IMR-90 (cell line): ENCODE measurements at places on chromosomes 6 and 20.

DNA sequence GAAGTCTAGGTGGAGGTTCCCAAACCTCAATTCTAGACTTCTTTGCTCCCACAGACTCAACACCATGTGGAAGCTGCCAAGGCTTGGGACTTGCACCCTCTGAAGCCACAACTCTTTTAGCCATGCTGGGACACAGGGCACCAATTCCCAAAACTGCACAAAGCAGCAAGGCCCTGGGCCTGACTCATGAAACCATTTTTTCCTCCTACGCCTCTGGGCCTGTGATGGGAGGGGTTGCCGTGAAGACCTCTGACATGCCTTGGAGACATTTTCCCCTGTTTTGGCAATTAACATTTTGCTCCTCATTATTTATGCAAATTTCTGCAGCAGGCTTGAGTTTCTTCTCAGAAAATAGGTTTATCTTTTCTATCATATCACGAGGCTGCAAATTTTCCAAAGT lies 355.4 kb upstream of the RUNX2 start:
- no peaks in the 10 kb centered on the region for H3K4me1 ChIP-seq
- H3K36me3 ChIP-seq: no peaks in the 10 kb centered on the region
- no peak overlapping the region for H3K27ac ChIP-seq
- no peak overlapping the region for H3K4me3 ChIP-seq
- H3K27me3 ChIP-seq: no peaks in the 10 kb centered on the region
- DNase-seq: no peak

GRCh38 chr6:56346958-56347357 lies 99.6 kb upstream of the COL21A1 start:
- no peaks in the 10 kb centered on the region for H3K27me3 ChIP-seq
- no peaks in the 10 kb centered on the region for H3K36me3 ChIP-seq
- peaks cover 9% of the 10 kb centered on the region; the same call in 1 of the 2 replicates for H3K4me1 ChIP-seq
- no peak overlapping the region; the same call in 1 of the 2 replicates for H3K27ac ChIP-seq

- no peak overlapping the region for H3K27ac ChIP-seq
- H3K36me3 ChIP-seq: no peaks in the 10 kb centered on the region
- no peak overlapping the region for H3K4me3 ChIP-seq
- DNase-seq: no peak
- H3K4me1 ChIP-seq: no peaks in the 10 kb centered on the region
Measured at GRCh38 chr6:134314006-134314821, 3.7 kb downstream of the SGK1 start.

DNA sequence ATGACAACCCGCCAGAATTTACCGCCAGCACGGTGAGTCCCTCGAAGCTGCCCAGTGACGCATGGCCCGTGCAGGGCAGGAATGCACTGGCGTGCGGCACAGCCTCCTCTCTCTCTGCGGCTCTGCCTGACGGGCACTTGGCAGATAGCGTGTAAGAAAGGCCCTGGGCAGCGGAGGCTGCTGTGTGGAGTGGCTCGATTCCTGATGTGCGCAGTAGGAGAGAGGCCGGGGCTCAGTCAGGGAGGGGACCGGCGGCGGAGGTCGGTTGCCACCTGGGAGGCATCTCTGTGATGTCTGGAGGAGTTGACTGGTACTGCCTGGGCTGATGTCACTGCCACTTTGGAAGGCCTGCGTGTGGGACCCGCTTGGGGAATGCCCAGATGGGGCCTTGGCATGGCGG lies 170.7 kb downstream of the TAF4 start:
- no peaks in the 10 kb centered on the region; the same call in 1 of the 2 replicates for H3K27me3 ChIP-seq
- H3K36me3 ChIP-seq: no peaks in the 10 kb centered on the region
- H3K4me1 ChIP-seq: no peaks in the 10 kb centered on the region
- DNase-seq: no peak
- H3K27ac ChIP-seq: no peak overlapping the region

GRCh38 chr6:11917951-11918738 lies 94.0 kb upstream of the HIVEP1 start:
- H3K4me1 ChIP-seq: peaks cover 18% of the 10 kb centered on the region
- DNase-seq: peak; percentile 82
- H3K27ac ChIP-seq: peak overlapping the region; percentile 29; the same call in 1 of the 2 replicates
- H3K36me3 ChIP-seq: no peaks in the 10 kb centered on the region

- no peaks in the 10 kb centered on the region for H3K4me1 ChIP-seq
- no peak overlapping the region for H3K4me3 ChIP-seq
- H3K27me3 ChIP-seq: no peaks in the 10 kb centered on the region
- H3K27ac ChIP-seq: no peak overlapping the region
- H3K36me3 ChIP-seq: peaks cover 41% of the 10 kb centered on the region
- no peak for DNase-seq
Measured at GRCh38 chr6:109360791-109361190, 21.5 kb downstream of the CD164 start.

DNA sequence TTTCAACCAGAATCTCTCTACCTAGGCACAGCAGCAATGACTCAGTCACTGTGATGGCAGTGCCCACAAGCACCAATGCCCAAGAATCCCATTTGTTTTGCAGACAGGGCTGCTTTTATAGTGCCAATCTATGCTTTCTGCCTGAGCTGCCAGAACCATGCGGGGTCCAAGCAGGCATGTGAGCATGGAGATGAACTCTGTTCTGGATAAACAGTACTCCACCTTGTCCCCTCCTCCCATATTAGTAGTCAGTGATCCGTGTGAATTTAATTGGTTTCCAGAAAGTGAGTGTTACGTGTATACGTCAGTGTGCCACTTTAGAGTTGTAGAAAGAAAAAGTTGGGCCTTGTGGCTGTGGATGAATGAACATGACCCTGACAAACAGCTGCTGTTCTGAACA lies 79.4 kb downstream of the SASH1 start:
- no peak overlapping the region for H3K27ac ChIP-seq
- no peak for DNase-seq
- H3K27me3 ChIP-seq: no peaks in the 10 kb centered on the region
- H3K4me1 ChIP-seq: peaks cover 2% of the 10 kb centered on the region
- H3K4me3 ChIP-seq: no peak overlapping the region

- no peak overlapping the region for H3K4me3 ChIP-seq
- peaks cover 8% of the 10 kb centered on the region; the same call in 1 of the 2 replicates for H3K4me1 ChIP-seq
- no peaks in the 10 kb centered on the region for H3K27me3 ChIP-seq
- H3K27ac ChIP-seq: peak overlapping the region; percentile 20; the same call in 1 of the 2 replicates
- H3K36me3 ChIP-seq: peaks cover 10% of the 10 kb centered on the region
Measured at GRCh38 chr20:3818155-3819151, 1.9 kb upstream of the AP5S1 start.

DNA sequence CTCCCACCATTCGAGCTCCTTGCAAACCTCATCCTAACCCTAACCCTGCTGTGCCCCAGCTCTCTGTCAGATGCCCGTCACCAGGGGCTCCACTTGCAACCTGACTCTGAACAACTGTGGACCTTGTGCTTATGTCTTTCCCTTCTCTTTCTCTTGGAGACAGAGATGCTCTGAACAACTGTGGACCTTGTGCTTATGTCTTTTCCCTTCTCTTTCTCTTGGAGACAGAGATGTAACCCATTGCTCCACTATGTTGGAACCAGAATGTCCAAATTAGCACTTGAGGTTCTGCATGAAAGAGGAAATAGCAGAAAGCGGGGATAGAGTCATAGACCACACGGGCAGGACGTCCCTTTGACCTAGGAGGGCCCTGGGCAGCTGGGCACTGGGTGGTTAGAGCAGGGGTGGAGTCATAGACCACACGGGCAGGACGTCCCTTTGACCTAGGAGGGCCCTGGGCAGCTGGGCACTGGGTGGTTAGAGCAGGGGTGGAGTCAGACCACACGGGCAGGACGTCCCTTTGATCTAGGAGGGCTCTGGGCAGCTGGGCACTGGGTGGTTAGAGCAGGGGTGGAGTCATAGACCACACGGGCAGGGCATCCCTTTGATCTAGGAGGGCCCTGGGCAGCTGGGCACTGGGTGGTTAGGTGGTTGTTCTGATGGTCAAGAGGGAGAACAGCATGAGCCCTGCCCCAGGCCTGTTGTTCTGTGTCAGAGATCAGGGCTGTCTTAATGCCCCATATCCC lies 22.2 kb downstream of the PCMTD2 start:
- H3K27ac ChIP-seq: no peak overlapping the region
- no peaks in the 10 kb centered on the region for H3K4me1 ChIP-seq
- H3K4me3 ChIP-seq: no peak overlapping the region
- H3K36me3 ChIP-seq: peaks cover 7% of the 10 kb centered on the region
- H3K27me3 ChIP-seq: peaks cover under 1% of the 10 kb centered on the region; the same call in 1 of the 2 replicates

GRCh38 chr20:51373713-51374455 lies 168.6 kb downstream of the NFATC2 start:
- no peak for DNase-seq
- H3K36me3 ChIP-seq: no peaks in the 10 kb centered on the region
- H3K27me3 ChIP-seq: no peaks in the 10 kb centered on the region
- peaks cover under 1% of the 10 kb centered on the region; the same call in 1 of the 2 replicates for H3K4me1 ChIP-seq
- no peak overlapping the region for H3K27ac ChIP-seq

GRCh38 chr6:72421387-72421786 lies 200.5 kb upstream of the KCNQ5 start:
- no peaks in the 10 kb centered on the region for H3K36me3 ChIP-seq
- DNase-seq: no peak
- H3K27ac ChIP-seq: no peak overlapping the region
- H3K27me3 ChIP-seq: no peaks in the 10 kb centered on the region

- no peaks in the 10 kb centered on the region for H3K36me3 ChIP-seq
- H3K27ac ChIP-seq: no peak overlapping the region
- no peak for DNase-seq
- H3K4me3 ChIP-seq: no peak overlapping the region
- H3K27me3 ChIP-seq: no peaks in the 10 kb centered on the region; the same call in 1 of the 2 replicates
- H3K4me1 ChIP-seq: no peaks in the 10 kb centered on the region
Measured at GRCh38 chr6:85107701-85108100, 342.2 kb upstream of the NT5E start.
